Astrocyte (in vitro differentiated cells and primary cell): ENCODE measurements at places on chromosomes 13 and 19.

DNA sequence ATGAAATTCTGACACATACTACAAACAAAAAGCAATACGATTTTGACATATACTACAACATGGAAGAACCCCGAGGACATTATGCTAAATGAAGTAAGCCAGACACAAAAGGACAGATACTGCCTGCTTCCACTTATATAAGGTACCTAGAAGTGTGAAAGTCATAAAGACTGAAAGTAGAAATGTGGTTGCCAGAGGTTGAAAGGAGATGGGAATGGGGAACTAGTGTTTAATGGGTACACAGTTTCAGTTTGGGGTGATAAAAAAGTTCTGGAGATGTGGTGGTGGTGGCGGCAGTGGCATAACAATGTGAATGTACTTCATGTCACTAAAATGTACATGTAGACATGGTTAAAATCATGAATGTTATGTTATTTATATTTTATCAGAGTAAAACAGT is 12.1 kb upstream of the NDFIP2 start:
- DNase-seq: no peak

DNA sequence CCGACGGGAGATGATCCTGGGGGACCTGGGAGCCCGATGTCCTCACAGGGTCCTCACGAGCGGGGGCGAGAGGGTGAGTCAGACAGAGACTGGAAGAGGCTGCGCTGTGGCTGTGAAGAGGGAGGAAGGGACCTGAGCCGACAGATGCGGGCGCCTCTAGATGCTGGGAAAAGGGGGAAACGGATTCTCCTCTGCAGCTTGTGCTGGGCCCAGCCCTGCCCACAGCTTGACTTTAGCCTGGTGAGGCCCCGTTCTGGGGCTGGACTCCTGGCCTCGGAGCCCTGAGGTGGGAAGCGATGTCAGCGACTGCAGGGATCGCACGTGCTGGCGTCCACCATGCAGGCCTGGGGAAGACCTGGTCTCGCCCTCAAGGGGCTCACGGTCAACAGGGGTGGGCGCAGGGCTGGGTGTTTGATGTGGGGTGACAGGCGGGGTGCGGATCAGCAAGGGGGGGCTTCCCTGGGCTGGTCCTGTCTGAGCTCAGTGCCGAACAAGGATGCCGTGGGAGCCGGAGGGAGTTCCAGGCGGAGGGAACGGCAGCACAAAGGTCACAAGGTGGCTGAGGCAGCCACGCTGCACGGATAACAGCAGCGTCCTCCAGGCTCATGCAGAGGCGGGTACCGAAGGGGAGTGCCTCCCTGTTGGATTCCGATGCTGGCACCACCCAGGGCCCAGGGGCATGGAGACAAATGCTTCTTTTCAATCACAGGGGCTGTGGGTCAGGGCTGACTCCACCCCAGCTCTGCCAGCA is 31.8 kb downstream of the PIP5K1C start:
- DNase-seq: peak; percentile 26

DNA sequence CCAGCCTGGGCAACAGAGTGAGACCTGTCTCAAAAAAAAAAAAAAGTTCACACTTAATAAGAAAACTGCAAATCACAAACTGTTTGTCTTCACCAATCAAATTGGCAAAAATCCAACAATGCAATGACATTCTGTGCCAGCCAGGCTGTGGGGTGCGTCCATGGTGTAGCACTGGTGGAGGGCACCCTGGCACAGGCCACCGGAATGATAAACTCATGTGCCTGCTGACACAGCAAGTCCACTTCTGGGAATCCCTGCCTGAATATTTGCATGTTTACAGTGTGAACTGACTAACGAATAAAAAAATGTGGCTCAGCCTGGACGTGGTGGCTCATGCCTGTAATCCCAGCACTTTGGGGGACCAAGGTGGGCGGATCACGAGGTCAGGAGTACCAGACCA is 1.6 kb upstream of the LRRC25 start:
- peak; percentile 70 for DNase-seq

DNA sequence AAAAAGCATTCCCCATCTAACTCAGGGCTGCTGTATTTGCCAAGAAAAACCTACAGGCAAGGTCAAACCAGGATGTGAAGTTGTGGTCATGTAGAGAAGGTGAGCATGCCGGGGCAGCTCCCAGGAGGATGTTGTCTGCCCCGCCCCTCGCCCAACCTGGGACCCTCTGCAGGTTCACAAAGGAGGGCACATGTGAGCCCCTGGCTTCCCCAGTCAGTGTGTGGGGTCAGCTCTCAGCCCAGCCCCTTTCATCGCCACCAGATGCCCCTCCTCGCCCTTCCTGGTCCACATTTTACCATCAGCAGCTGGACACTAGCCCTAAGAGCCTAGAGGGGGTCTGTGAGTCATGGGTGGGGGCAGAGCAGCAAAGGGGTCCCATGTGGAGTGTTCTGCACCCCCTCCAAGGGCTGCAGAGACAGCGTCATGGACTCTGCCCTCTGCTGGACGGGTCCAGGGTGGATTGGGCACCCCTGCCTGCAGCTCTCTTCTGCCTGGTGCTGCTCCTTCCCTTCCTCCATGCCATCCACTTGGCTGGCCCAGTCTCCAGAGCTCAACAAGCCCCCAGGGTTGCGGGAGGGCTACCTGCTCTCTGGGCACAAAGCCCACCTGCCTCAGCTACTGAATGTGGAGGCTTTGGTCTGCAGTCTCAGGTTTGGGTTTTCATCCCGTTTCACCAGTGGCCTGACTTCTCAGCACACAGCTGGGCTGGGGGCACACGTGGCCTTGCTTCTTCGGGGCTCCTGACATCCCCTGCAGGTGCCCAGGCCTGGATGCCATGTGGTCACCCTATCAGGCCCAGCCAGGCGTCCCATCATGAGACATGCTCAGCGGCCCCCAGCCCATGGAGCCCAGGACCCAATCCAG is 3.7 kb downstream of the PLEKHF1 start:
- no peak for DNase-seq

- DNase-seq: no peak
Measured at GRCh38 chr13:78032132-78032531, 113.5 kb upstream of the EDNRB start.

DNA sequence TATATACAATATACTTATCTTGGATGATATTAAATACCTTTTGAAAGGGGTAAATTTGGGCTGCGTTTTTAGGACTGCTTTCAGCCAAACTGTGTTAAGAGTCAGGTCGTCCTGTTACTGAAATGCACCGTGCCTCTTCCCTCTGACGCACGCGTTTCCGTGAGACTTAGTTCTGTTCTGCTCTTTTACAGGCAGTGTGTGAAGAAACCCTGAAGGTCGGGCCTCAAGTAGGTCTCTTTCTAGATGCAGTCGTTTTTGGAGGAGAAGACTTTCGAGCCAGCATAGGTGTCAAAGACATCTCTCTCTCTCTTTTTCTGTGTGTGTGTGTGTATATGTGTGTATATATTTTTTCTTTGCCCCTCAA is 107.0 kb downstream of the ZIC5 start:
- no peak for DNase-seq

GRCh38 chr13:44158098-44158521 is 215.5 kb upstream of the SERP2 start:
- no peak for DNase-seq

- no peak for DNase-seq
Measured at GRCh38 chr13:73198991-73199411, 140.2 kb downstream of the KLF5 start.

DNA sequence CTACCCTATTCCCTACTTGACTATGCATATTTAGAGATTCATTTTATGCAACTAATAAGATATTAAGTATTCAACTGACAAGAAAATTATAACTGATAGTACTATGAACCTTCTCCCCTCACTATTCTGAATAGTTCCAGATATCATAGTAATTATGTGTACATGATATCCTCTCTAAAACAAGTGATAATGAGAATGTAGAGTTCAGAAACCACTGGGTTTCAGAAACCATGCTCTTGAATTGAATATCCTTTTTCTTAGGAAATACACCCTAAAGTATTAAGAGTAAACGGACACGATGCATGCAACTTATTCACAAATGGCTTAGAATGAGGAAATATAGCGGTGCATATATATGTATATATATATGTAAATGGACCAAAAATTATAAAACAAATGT is 160.9 kb downstream of the TBC1D4 start:
- no peak for DNase-seq

DNA sequence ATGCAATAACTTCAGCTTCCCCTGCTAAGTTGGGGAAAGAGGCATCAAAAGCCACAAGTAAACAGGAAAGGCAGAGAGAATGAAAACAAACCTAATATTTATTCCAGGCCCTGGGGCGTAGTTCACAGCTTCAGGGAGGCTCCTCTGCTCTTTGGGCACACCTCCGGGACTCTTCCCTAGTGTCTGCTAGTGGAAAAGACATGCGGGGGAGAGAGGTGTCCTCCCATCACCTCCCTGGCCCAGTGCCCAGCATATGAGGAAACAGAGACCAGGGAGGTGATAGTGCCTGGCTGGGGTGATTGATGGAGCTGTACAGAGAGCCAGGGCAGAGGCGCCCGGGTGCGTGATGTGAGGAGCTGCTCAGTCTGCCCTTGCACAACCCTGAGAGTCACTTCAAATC is 71.0 kb downstream of the RASL11A start:
- no peak for DNase-seq

- DNase-seq: no peak
Measured at GRCh38 chr13:52887165-52887564, 38.7 kb upstream of the PCDH8 start.

GRCh38 chr13:32033744-32034143 is 2.2 kb downstream of the FRY start:
- DNase-seq: no peak

GRCh38 chr13:100657881-100658315 is 16.7 kb downstream of the TMTC4 start:
- DNase-seq: no peak

DNA sequence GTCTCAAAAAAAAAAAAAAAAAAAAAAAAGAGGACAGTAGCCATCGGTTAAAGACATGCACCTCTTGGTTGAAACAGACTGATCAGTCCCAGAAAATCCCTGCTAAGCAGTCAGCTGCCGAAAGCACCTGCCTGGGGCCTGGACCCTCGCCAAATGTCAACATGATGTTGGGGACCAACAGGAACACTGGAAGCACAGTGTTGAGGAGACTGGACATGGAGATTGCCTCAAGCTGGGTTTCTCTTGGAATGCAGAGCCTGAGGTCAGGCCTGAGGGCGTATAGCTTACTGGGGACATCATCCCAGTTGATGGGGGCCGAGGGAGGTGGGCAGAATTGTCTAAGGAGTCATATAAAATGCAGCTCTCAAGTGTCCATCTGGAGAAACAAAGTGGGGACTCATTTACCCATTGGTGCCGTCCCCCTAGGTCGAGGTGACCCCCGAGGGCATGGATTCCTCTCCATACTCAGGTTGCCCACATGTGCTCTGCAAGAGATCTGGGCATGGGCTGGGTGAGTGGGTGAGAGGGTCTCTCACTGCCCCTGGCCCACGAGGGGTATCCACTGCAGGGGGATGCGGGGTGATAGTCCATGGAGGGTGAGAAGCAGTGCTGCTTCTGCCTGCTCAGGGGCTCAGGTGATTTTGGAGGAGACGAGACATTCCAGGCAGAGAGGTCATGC is 164.5 kb downstream of the URI1 start:
- no peak for DNase-seq

DNA sequence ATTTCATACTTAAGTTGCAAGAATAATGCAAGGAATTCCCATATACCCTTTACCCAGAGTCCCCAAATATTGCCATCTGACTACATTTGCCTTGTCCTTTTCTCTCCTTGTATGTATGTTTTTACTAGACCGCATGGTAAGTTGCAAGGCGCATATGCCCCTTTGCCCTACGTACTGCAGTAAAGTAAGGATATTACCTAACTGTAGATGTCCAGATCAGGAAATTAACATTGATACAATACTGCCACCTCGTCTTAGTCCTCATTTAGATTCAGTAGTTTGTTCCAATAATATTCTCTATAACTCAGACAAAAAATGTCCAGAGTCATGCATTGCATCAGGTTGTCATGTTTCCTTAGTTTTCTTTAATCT is 9.3 kb downstream of the SAFB start:
- DNase-seq: no peak

DNA sequence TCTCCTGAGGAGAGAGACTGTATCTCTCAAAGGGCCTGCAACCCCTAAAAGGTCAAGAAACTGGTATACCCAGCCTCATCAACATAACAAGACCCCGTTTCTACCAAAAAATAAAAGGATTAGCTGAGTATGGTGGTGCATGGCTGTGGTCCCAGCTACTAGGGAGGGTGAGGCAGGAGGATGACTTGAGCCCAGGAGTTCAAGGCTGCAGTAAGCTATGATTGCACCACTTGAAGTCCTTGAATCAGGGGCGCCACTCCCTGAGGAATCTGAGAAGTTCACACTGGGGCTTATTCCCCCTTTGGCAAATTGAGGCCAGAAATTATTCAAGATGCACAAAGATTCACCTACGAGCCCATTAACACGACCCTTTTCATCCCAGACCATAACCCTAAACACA is 83.0 kb downstream of the TSHZ3 start:
- no peak for DNase-seq

DNA sequence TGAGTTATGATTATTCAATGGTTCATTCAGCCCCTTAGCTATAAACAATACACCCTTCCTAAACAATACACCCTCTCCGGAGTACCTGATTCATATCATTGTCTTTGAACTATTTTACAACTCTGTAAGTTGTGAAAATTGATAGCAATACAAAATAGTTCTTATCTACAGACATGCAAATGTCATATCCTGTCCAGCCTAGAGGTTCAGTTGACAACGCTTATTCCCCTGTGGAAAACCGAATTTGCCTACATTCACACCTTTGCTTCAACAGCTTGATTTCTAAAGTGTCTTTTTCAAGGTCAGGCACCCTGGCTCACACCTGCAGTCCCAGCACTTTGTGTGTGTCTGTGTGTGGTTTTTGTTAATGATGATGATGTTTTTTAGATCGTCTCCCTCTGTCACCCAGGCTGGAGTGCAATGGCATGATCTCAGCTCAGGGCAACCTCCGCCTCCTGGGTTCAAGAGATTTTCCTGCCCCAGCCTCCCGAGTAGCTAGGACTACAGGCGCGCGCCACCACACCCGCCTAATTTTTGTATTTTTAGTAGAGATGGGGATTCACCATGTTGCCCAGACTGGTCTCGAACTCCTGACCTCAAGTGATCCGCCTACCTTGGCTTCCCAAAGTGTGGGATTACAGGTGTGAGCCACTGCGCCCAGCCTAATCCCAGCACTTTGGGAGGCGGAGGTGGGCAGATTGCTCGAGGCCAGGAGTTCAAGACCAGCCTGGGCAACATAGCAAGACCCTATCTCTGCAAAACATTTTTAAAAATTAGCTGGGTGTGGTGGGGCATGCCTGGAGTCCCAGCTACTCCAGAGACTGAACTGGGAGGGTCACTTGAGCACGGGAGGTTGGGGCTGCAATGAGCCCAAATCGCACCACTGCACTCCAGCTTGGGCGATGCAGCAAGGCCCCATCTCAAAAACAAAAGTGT is 9.6 kb downstream of the C19orf53 start:
- no peak for DNase-seq

- DNase-seq: peak; percentile 60
Measured at GRCh38 chr13:112606109-112607001, 18.4 kb upstream of the TUBGCP3 start.

DNA sequence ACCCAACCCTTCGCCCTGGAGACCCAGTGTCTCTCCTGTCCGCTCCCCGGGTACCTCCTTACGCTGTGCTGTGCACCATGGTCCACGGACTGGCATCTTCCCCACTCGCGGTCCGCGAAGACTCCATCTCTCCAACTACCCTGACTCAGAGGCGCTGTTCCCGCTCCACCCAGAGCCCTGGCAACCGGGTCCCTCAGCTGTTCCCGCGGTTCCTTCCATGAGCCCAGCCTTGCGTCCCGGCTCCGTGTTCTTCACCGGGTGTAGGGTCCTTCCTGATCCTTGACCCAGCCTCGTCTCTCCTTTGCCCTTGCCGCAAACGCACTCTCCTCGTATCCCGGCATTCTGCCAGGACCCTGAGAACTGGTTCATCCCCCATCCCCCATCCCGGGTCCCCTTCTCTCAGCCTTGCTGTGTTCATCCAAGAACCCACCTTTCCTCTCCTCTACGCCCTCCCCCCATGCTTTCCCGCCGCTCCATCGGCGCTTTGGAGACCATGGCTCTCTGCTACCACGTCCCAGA is 664 bp downstream of the ICAM5 start:
- DNase-seq: no peak
